ENCODE measurements at places on chromosomes 5 and 9.

- DNase-seq: no peak
These were observed 42.3 kb upstream of the NEK6 start for GRCh38 chr9:124215368-124215910.

DNA sequence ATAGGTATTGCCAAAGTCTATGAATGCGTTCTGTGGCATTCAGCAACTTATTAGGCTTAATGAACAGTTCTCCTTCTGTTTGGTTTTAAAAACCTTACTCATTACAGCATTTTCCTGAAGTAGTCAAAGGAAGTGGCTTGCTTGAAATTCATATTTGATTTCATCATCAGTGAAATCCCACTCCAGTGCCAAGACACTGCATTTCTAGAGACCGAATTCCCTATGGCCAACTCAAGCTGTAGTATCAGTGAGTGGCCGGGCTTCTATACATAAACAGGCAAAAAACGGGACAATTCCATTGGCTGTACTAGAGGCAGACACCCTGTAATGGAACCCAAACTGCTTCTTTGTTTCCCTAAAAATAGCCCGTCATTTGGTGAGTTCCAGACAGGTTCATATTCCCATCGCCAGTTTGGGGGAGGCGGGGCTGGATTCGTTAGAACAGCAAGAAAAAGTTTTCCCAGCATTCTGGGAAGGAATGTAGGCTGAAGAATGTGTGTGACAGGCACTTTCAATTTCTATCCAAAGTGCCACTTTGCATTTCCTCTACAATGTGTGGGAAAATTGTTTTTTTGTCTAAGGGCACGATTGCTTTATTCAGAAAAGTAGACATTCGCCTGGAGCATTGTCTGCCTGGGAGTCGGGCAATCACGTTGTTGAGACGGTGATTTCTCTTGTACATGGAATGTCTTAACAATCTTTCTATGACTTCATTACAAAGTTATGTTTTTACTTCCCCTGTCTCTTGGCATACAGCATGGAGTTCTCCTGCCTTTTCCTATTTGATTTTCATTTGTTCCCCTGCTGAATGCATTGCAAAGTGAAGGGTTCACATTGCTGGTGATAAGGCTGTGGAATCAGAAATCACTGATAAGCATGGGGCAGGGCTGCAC lies 141.8 kb upstream of the MAST4 start:
- no peak for DNase-seq

- no peak for DNase-seq
These were observed 507 bp downstream of the CTNND2 start for GRCh38 chr5:11903614-11904264.

DNA sequence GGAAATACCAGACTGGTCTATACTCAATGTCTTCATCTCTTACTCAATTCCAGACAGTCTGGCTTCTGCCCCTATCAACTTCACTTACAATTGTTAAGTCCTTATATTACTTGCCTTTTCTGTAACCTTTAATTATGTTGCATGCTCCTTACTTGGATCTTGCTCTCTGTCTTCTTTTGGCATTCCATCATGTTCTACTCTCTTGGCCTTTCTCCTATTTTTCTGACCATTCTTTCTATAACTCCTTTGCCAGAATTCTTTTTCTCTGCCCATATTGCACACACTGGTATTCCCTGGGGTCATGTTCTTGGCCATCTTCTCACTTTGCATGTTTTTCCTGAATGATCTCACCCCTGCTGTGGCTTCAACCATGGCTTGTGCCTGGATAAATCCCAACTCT lies 209.8 kb upstream of the ZNF462 start:
- no peak for DNase-seq

GRCh38 chr5:113682497-113683136 lies 169.1 kb downstream of the YTHDC2 start:
- DNase-seq: no peak

- no peak for DNase-seq
These were observed 65.8 kb upstream of the PLPP6 start for GRCh38 chr9:4596165-4596922.

DNA sequence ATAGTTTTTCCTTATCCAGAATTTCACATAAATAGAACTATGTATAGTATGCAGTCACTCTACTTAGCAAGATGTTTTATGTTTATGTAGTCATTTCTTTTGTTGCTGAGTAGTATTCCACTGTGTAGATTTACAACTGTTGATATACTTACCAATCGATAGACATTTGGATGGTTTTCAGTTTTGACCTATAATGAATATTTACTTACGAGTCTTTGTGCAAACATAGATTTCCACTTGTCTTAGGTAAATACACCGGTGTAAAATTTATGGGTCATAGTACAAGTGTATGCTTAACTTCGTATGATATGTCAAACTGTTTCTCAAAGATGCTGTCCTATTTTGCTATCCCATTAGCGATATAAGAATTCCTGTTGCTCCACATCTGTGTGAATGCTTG lies 19.7 kb upstream of the OR2K2 start:
- no peak for DNase-seq

DNA sequence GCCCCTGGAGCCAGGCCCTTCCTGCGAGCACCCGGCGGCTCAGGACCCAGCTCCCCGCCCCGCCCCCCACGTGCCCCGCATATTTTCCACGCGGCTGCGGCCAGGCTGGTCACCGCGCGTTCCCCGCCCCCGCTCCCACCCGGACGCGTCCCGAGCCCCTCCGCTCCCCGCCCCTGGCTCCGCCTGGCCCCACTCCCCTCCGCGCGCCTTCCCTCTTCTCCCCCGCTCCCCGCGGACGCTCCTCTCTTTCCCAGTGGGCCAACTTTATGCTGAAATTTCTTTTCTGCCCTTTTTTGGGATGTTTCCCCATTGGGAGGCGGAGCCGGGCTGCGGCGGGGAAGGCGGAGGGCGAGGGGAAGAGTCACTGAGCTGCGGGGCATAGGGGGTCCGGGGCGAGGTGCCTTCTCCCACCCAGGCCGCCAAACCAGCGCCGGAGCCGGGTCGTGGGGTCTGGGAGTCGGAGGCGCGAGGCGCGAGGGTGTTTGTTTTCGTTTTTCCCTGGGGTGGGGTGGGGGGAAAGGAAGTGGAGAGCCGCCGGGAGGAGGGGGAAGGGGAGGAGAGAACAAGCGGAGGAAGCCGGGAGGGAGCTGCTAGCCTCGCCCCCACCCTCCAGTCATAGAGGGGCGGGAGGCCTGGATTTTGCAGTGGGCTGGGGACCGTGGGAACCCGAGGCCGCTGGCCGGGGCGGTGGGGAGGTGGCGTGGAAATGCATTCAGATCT lies 1.0 kb upstream of the TPM2 start:
- no peak for DNase-seq

DNA sequence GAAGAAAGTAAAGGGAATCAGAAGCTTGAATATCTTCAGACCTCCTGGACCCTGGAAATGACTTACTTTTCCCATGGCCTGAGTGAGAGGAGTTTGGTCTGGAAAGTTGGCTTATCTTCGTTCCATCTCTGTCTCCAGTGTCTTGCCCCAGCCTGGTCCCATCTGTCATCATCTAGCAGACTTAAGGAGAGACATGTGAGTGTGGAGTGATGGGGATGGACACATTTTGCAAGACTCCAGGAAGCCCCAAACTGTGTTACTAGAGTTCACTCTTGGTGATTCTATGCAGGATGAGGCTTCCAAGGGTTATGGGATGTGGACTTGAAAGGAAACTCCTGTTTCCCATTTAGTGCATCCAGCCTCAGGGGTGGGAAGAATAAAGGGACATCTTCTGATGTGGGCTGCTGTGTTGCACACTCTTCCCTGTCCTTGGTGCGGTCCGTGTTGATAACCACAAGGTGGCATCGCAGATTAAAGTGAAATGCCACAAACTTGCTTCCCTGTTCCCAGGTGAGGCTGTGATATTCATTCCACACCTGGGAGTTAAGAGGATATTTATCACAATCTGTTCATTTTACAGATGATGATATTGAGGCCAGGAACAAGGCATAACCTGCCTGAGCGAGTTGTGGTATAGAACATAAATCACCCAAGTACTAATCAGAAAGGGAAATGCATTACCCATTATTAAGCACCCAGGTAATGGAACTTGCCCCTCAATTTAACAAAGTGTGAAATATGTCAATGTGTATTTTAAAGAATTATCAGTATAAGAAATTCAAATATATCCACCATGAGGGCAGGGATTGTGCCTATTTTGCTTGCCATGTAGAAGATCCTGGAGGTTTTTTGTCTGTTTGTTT lies 269.9 kb upstream of the PAPPA start:
- no peak for DNase-seq

GRCh38 chr9:135976531-135976930 lies 15.4 kb upstream of the UBAC1 start:
- no peak for DNase-seq

GRCh38 chr5:118888556-118888955 lies 99.8 kb downstream of the DTWD2 start:
- DNase-seq: no peak

- DNase-seq: no peak
These were observed 1537.0 kb upstream of the CDH9 start for GRCh38 chr5:28575368-28575767.

DNA sequence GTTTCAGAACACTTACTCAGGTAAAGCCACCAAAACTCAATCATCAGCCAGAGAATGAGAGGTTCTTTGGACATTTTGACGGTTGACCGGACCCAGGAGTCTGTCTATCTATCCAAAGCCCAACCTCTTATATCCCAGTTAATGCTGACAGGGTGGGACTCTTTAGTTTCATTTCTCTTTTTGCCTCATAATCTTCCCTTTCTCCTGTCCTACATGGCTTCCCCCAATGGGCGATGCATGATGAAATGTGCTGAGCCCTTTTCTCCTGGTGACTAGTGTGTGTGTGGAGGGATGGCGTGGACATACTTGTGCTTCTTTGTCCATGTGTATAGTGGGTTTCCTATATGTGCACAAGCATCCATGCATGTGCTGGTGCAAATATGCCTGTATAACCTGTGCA lies at the start of gene TIMD4:
Gene TIMD4, minus strand, starts transcription at position 102 of the 400 bp plus-strand sequence. Its CDS starts 28 bp downstream, at position 74.
- DNase-seq: no peak

- DNase-seq: no peak
These were observed 232.5 kb downstream of the ARHGAP26 start for GRCh38 chr5:143002459-143003327.

GRCh38 chr9:20781092-20781491 lies 97.0 kb downstream of the FOCAD start:
- DNase-seq: no peak

DNA sequence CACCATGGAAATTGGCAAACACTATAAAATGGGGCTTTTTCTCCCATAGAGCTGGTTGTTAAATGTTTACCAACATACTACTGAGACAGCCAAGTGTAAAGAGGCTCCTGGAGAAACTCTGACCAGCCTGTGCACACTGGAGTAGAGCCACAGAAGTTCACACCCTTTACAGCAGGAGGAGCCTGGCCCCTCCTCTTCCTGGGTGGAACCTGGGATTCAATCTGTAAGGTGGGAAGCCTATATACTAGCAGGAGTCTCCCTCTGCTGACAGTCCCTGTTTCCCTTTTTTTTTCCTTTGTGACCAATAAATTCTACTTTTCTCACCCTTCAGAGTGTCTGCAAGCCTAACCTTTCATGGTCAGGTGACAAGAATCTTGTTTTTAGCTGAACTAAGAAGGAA lies 10.4 kb upstream of the SLC30A5 start:
- no peak for DNase-seq

- no peak for DNase-seq
These were observed 178.2 kb downstream of the ENC1 start for GRCh38 chr5:74462356-74462755.

DNA sequence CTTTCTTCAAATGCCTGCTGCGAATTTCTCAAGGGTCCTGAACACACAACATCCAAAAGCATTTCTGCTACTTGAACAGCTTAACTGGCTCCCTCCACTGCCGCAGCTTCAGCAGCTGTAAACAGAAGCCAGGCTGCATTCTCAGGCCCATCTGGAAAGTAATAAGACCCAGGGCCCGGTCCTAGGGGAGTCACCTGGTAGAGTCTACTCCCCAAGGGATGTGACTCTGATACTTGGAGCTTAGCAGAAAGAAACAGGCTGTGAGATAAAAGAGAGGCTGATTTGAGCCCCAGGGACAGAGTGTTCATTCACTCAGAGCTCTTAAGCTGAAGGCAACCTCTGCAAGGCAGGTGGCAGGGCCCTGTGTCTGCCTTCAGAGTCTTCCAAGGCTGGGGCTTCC lies 356.8 kb downstream of the SPOCK1 start:
- DNase-seq: no peak

DNA sequence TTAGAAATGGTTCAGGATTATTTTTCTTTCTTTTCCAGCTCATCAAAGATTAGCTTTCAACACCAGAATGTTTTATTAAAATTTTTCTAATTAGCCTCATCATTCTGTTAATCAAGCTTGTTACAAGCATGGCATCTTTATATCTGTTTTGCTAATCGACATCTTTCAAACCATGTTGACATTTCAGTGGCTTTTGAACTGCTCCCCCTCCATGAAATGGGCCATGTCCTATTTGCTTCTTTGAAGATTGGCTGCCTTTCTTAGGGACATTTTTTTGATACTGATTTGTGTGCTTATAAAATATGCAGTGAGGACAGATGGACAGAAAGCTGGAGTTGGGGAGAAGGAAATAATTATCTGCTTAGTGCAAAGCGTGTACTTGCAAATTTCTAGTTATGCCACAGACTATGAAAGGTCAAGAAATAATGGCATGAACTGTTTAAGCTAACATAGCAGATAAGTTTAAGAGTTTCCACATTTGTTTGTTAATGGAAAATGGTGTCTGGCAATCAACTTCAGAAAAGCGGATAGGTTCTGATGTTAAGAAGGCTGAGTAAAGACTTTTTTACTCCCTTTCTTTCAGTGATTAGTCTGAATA lies 27.5 kb downstream of the BTF3 start:
- DNase-seq: no peak

DNA sequence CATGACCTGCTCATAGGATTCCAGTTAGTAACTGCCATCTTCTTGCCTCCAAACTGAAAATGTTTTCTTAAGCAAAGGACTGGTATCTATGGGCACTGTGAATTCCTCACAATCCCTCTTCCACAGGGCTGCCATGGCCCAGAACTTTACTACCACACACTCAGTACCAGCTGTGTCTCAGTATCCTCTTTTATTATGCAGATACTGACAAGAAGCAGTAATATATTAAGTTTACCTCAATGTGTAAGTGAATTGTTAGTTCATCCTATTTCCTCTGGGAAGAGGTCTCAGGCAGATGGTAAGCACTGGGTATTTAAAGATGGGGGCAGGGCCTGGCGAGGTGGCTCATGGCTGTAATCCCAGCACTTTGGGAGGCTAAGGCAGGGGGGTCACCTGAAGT lies 320.8 kb upstream of the RFX3 start:
- no peak for DNase-seq

GRCh38 chr5:7886849-7887475 lies 18.0 kb downstream of the MTRR start:
- no peak for DNase-seq

GRCh38 chr9:79984429-79985067 lies 412.8 kb downstream of the TLE4 start:
- no peak for DNase-seq

- no peak for DNase-seq
These were observed 536 bp upstream of the COMMD10 start for GRCh38 chr5:116084287-116084691.

GRCh38 chr5:17992291-17992690 lies 358.0 kb downstream of the TAF11L14 start:
- no peak for DNase-seq

DNA sequence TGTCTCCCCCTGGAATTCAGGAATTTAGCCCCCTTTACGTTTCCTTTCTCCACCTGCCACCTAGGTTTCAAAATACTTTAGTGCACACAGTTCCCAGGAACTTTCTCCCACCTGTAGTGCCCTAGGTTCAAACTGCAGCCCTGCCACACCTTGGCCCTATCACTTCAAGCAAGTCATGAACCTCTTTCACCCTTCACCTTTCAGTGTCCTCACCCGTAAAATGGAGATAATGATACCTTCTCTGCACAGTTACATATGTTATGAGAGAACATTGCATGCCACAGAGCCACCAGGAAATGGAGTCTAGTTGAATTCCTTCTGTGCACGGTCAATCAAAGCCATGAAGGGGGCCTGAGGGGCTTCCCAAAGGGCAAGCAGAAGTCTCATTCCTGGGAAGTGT lies 9.8 kb upstream of the EEIG1 start:
- DNase-seq: no peak

Data from activated CD8-positive, alpha-beta memory T cell treated with anti-CD3 and anti-CD28 coated beads for 48 hours (primary cell).